ENCODE measurements at places on chromosomes 12 and 14.

GRCh38 chr12:52005903-52006703, 643 bp upstream of the TAMALIN start:
- DNase-seq = no peak

- peak; percentile 70 for DNase-seq
Observed at GRCh38 chr14:24430143-24430681, 458 bp downstream of the KHNYN start.

- no peak for DNase-seq
Observed at GRCh38 chr14:64465831-64466554, 694 bp downstream of the AKAP5 start.

DNA sequence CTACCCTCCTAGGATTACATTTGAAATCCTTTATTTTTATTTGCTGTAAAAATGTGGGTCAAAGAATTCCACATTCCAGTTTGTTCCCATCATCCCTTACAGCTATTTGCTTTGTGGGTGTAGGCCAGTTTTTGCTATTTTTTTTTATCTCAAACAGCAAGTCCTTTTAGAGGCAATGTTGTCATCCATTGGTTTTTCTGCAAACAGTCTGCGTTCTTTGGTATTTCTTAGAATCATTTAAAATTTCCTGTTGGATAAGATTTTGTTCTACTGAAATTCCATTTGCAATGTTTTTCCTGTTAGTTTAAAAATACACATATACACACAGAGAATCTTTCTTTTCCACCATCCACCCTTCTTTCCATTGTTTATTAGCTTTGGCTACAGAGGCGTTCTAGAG, 53.3 kb upstream of the STK38L start:
- no peak for DNase-seq

DNA sequence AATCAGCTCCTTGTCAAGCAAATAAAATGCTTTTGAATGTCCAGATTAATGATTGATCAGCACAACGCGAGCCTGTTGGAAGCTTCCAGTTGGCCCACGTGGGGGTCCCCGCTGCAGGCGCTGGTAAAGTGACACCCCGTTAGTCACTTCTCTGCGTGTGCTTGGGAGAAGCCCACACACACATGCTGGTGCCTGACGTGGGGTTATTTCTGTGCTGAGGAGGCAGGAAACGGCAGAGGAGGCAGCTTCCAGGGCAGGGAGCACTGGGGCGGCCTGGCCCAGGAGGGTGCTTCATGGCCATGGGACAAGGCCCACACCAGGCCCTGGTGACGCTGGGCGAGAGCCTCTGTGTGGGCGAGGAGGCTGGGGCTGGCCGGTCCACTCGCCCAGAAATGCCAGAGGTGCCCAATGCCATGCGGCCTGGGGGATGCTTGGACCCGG, 101.5 kb downstream of the KIF26A start:
- no peak for DNase-seq

DNA sequence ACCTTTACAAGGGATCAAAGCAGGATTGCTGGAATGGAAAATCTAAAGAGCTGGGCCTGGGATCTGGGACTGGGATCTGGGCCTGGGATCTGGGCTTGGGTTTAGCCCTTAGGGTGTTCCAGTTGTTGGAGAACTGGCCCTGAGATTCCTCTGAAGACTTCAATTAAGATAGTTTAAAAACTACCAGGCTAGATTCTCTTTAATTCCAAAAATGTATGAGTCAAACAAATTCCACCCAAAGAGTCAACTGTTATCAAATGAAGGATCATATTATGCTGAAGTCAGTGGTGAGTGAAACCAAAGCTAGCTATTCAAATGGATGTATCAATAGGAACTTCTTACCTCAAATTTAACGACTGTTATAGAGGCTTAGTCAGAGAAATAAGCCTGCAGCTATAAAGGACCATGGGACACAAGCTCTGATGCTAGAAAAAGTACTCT, 40.5 kb downstream of the LIMA1 start:
- no peak for DNase-seq

DNA sequence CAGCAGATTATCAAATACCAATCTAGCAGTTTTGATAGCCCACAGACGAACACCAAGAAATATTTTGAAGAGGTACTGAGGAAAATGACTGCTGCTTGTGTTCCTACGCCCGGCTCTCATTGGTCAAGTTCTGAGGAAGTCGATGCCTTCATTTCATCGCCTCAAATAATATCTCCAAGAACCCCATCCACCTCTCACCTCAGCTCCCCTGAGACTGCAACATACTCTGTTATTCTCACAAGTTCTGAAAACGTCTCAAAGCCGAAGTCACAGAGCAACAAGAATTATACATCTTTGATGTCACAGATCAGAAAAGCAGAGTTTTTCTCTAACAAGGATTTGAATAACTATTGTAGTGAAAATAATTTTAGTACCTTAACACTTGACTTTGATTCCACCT, 55.5 kb upstream of the BCAT1 start:
- DNase-seq = no peak

GRCh38 chr12:123263196-123263817, 8.3 kb downstream of the CDK2AP1 start:
- no peak for DNase-seq

DNA sequence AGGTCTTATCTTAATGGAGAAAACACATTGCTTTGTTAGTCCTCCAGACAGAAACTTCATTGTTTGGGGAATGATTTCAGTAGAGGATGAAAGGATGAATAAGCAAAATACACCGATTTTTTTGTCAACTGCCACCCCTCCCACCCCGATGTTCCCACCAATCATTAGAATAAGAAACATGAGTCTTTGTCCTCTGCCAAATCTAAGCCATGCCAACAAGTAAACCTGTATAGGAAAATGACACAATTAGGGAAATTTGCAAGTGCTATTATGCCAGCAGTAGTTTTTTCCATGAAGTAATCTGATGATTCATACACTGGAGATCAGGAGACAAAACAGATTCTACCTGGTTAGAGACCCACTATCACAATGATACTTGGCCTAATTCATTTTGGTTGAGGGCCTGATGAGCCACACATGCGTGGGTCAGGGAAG, 35.9 kb downstream of the FLRT2 start:
- no peak for DNase-seq

DNA sequence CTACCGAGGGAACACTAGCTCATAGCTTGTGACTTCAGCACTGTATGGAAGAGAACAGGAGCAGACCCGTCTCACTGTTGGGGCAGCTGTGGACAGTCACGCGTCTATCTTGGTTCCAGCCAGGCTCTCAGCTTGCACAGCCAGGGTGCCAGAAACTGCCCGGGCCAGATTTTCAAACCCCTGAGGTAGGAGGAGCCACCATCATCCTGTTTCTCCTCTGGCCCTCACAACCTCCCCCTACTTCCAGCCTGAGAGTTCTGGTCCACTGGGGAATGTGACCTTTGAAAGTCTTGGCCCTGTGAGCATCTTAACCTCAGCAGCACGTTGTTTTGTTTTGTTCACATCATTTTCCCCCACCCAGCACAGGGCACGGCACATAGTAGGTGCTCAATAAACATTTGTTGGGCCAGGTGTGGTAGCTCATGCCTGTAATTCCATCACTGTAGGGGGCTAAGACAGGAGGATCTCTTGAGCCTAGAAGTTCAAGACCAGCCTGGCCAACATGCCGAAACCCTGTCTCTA, 50.4 kb downstream of the PSMA6 start:
- no peak for DNase-seq

- no peak for DNase-seq
Observed at GRCh38 chr12:75553836-75554555, 42.6 kb upstream of the KRR1 start.

DNA sequence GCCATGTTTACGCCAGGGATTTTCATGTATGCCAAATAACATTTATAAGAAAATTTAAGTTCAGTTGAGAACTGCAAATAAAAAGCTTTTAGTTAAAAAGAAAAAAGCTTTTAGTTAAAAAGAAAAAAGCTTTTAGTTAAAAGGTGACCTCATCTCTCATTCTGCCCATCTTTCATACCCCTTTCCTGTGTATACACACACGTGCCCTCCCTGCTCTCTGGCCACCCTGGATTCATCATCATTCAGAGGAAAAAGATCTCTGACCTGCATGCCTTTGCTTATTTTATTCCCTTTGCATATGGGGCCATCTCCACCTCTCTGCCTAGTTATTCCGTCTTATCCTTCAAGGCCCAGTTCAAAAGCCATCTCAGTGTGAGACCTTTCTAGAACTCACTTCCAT, 38.1 kb upstream of the CDK17 start:
- no peak for DNase-seq

DNA sequence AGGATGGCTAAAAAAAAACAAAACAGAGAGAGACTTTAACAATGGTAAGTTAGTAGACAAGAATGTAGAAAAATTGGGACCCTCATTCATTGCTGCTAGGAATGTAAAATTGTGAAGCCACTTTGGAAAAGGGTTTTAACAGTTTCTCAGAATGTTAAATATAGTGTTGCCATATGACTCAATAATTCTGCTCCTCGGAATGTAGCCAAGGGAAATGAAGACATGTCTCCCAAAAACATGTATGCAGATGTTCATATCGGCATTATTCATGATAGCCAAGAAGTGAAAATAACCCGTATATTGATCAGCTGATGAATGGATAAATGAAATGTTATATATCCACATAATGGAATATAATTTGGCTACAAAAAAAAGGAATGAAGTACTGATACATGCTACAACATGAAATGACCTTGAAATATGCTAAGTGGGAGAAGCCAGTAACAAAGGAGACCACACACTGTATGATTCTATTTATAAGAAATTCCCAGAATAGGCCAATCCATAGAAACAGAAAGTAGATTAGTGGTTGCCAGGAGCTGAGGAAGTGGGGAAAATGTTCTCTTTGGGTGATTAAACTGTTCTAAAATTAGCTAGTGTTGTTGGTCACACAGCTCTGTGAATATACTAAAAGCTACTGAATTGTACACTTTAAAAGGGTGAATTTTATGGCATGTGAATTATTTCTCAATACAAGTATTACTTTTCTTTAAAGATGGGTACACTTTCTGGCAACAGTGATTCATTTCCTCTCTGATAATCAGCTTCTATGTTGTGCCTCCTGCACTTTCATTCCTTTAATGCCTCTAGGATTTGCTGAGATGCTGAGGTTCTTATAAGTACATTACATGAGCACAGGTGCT, 132.5 kb downstream of the DAAM1 start:
- no peak for DNase-seq

GRCh38 chr12:356276-356988, 32.7 kb downstream of the KDM5A start:
- peak; percentile 16 for DNase-seq

DNA sequence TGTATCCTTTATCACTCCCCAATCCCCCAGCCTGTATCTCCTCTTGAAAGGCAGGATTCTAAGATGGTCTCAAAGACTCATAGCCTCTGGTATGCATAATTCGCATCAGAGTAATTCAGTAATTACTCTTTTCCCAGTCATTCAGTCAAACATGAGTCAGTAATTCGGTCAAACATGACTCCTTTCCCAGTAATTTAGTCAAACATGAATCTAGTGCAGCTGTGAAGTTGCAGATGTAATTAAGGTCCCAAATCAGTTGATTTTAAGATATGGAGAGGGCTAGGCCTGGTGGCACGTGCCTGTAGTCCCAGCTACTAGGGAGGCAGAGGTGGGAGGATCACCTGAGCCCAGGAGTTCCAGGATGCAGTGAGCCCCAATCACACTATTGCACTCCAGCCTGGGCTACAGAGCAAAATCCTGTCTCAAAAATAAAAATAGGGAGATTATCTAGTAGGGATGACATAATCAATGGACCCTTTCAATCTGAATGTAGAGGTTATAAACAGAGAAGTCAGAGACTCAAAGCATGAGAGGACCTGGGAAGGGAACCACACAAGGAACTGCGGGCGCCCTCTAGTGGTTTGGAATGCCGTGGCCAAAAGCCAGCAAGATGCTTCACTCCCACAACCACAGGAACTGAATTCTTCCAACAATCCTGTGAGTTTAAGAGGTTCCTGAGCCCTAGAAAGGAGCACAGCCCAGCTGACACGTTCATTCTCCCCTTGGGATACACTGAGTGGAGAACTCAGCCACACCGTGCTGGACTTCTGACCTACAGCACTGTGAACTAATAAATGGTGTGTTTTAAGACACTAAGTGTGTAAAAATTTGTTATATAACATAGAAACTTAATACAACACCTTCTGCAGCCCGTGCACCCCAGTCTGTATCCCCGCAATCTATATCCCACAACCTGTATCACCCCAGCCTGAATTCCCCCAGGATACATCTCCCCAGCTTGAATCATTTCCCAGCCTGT, 14.3 kb upstream of the ARMH4 start:
- DNase-seq = peak; percentile 34

- DNase-seq = no peak
Observed at GRCh38 chr14:94691660-94692034, 78.3 kb downstream of the GSC start.

GRCh38 chr14:28759653-28760313, 6.8 kb upstream of the FOXG1 start:
- DNase-seq = no peak

- no peak for DNase-seq
Observed at GRCh38 chr12:49582850-49583249, 14.9 kb upstream of the MCRS1 start.

DNA sequence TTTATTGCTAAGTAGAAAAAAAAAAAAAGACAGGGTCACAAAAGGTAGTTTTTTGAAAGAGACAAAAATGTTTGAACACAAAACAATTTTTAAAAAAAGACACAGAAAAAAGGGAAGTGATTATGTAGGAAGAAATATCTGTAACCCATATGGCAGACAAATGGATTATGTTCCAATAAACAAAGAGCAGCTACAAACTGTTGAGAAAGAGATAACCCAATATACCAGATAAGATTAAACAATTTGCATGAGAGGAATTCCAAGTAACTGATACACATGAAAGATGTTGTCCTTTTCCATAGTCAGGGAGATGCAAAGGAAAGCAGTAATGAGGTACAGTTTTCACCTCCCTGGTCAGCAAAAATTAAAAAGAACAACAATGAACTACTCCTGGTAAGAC, 44.9 kb downstream of the PTPRR start:
- no peak for DNase-seq

DNA sequence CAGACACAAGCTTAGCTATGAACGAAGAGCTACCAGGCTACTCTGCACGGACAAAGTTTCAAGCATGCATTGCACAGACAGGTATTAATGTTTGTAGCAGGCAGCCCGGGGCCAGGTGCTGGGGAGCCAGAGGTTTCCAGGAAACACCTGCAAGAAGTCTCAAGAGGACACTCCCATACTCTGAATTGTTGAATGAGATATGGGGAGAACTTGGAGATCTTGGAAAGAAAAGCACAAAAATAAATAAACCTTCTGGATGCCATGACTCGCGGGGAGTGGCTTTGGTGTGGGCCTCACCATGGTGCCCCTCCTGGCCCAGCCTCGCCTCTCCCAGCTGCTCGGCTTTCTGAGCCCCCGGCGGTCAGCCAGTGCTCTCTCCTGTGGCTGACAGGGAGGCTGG, 186.8 kb downstream of the TTC7B start:
- DNase-seq = no peak

DNA sequence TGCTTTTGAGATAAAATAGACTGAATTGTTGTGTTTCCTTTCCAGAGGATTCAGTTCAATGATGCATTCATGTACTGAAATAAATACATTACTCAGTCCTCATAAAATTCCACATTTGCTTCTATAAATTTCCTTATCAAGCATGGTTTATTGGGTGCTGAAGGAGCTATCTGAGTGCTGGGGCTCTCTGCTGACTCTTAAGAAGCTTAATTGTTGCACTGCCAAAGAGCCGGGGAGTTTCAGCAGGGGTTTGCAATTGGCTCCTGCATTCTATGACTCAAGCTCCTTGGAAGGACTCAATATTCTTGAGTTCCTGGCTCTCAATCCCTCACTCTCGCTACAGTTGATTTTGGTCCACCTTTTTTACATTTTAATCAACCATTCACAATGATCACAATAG, 69.8 kb upstream of the PYGL start:
- DNase-seq = peak; percentile 32

GRCh38 chr12:47121146-47121545, 41.4 kb upstream of the AMIGO2 start:
- DNase-seq = no peak

GRCh38 chr14:75539561-75540478, 17.6 kb downstream of the BATF start:
- no peak for DNase-seq
